ENCODE measurements at places on chromosomes 12 and 14. TPM values are rescaled to one million over a fixed set of nuclear protein-coding genes. Genes with fewer than 3 reads are reported as not detected.

GRCh38 chr12:76422543-76423438 lies 74.6 kb upstream of the BBS10 start:
- DNase-seq = no peak

DNA sequence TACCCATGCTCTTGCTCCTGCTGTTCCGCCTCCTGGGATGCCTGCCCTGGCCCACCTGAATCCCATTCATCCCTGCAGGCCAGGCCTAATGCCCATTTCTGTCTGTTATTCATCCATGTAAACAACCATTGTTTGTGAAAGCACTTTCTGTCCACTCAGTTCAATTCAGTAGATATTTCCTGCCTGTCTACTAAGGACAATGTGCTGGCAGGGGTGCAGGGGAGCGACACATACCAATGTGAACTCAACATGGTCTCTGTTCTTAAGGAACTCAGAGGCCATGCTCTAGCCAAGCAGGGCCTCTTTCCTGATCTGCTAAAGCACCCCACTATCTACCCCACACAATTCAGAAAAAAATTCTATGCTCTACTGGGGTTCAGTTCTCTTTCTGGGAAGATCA lies 88.5 kb upstream of the ZFP36L1 start:
- no peak for DNase-seq

DNA sequence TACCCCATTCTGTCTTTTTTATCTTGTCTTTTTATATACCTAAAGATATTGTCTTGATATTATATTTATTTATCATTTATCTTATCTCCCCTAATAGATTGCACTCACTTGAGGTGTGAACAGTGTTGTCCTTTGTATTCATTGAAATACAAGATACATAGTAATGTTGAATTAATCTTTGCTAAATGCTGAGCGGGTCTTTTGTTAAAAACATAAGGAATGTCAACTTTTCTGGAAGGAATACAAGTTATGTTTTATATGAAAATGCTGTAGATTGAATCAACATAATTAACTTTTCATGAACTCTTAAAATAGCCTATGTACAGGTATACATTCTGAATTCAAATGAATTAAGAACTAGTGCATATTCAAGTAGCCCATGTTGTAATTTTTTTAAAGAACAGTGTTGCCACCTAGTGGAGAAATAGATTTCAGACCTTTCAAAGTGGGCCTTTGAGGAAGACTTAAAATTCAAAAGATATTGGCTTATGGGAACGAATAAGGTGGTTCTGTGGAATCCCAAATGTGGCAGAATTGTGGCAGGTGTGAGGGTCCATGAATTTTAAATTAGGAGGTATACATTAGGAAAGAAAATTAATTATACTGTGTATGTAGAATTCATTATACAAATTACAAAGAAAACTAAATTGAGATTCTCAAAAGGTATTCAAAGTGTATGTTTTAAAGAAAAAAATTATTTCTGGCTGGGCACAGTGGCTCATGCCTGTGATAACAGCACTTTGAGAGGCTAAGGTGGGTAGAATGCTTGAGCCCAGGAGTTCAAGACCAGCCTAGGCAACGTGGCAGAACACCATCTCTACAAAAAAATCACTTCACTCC lies 19.1 kb downstream of the BBOF1 start:
- DNase-seq = peak; percentile 71

DNA sequence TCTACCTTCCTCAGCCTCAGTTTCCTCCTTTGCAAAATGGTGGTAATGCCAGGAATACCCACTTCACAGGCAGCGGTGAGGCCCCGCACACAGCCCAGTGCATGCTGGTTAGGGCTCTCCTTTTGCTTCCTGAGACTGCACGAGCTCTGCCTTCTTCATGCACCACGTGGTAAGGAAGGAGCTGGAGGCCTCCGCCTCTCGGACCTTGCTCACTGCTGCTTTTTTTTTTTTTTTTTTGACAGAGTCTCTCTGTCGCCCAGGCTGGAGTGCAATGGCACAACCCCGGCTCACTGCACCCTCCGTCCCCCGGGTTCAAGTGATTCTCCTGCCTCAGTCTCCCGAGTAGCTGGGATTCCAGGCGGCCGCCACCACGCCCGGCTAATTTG lies 18.1 kb downstream of the TAMALIN start:
- DNase-seq = no peak

- no peak for DNase-seq
Measured at GRCh38 chr14:47874350-47874749, 198.9 kb upstream of the MDGA2 start.

GRCh38 chr12:124130691-124131591 lies 157.9 kb downstream of the ZNF664 start:
- no peak for DNase-seq

DNA sequence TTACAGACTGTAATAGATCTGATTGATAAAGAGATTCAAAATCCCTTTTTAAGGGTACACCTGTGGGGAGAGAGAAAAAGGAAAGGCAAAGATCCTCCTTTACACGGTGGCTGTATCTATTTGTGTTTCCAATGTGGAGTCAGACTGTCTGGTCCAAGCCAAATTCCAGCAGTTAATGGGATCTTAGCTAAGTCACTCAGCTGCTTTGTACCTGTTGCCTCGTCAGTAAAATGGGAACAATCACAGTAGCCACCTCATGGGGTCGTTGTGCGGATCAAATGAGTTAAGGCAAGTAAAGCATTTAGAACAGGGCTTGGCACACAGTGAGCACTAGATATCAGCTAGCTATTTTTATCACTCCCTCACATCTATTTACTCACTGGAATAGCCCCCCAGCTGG lies 46.9 kb downstream of the EFCAB11 start:
- no peak for DNase-seq

DNA sequence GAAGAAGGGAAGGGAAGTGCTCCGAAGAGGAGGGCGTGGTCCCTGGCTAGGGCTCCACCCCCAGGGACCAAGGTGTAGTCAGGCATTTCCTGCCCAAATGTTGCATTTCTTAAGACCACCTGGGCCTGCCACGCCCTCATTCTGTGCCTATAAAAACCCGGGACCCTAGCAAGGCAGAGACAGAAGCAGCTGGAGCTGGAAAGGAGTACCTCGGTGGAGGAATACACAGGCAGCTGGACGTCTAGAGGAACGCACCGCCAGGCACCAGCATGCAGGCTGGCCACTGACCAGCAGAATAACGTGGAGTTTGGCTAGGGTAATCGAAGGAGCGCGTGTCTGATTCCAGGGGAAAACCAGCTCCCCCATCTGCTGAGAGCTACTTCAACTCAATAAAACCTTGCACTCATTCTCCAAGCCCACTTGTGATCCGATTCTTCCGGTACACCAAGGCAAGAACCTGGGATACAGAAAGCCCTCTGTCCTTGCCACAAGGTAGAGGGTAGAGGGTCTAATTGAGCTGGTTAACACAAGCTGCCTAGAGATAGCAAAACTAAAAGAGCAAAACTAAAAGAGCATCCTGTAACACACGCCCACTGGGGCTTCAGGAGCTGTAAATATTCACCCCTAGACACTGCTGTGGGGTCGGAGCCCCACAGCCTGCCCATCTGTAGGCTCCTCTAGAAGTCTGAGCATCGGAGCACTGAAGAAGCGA lies 21.0 kb downstream of the CFL2 start:
- DNase-seq = no peak

DNA sequence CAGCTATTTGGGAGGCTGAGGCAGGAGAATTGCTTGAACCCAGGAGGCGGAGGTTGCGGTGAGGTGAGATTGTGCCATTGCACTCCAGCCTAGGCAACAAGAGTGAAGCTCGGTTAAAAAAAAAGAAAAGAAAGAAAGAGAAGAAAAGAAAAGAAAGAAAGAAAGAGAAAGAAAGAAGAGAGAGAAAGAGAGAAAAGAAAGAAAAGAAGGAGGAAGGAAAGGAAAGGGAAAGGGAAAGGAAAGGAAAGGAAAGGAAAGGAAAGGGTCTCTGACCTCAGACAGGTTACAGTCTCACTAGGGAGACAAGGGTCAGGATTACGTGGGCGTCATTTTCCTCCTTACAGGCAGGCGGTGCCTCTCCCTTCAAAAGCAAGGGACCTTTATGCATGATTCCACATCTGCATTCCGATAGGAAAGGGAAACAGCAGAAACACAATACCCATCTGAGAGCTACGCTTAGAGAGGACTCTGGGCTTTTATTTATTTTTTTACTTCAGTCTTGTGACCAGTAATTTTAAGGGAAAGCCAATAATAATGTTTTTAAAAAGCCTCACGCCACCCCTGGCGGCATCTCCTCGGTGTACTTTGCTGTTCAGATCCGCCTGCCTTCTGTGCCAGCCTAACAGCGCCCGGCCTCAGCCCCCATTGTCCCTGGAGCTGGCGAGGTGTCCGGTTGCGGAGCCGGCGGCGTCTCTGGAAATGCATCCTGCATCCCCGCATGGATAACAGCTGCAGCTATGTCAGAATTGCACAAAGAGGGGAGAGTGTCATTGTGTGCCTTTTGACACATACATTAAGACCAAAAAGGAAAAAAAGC lies 945 bp upstream of the HIP1R start:
- DNase-seq = peak; percentile 70

DNA sequence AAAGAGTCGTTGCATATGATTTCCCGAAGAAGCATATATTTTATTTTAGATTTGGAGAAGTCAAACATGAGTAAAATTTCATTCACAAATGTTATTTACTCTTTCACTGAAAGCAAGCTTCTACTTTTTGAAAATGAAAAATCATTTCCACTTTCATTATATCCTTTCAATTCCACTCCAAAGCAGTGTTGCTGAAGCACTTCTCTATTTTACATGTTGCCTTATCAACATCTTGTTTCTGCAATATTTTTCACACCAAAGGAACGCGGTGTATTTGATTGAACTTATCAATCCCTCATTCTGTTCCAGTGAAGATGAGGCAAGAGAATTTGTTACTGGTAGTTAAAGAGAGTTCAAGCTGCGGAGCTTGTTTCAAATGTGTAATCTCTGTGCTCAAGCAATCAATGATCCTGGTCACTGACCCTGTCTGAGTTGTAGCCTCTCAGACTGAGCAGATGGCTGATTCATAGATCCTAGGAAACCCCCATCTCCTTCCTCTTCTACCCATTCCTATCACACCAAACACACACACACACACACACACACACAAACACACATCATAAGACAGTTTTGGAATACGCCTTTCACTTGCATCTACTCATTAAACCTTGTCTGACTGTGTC lies 236.2 kb upstream of the FLRT2 start:
- DNase-seq = no peak

DNA sequence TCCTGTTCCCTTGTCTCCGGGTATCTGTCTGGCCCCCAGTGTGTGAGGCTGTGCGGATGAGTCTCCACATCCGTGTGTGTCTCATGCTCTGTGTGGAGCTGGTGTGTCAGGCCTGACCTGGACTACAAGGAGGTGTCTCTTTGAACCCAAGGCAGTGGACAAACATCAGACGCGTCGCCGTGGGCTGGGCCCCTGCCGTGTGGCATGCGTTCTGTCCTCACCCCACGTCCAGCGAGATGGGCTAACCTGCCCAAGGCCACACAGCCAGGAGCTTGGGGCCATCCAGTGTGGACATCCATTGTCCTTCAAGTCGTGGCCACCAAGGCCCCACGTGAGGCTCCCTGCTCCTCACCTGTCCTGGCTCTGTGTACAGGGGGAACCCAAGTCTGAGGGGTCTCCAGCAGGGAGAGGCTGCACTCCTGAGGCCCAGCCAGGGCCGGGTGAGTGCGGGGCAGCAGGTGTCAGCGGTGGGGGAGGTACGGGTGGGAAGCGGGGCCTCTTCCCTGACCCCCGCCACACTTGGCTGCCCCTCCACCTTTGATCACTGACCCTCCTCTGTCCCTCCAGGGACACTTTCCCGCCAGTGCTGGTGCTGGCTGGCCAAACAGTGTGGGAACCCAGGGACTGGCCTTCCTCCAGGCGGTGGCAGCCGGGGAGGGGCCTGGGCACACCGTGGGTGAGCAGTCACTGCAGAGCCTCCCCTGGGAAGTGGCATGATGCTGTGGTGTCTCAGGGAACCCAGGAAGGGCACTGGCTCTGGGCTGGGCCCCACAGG lies 48.5 kb downstream of the CYP46A1 start:
- DNase-seq = no peak

GRCh38 chr12:111785651-111786050 lies 18.9 kb downstream of the ALDH2 start:
- DNase-seq = no peak

- peak; percentile 41 for DNase-seq
Measured at GRCh38 chr12:116955382-116956021, 44.8 kb downstream of the FBXW8 start.

The ASPG gene
- total RNA-seq = not detected

The ASCL1 gene
- total RNA-seq = not detected

The PAN2 gene
- 16.9 TPM for total RNA-seq

The COX14 gene
- 119 TPM for total RNA-seq

The NFATC4 gene
- total RNA-seq = not detected

The SALL2 gene
- 0.03 TPM for total RNA-seq

The MFAP5 gene
- not detected for total RNA-seq

The HRK gene
- total RNA-seq = 0.06 TPM

The TMEM229B gene
- 5.8 TPM for total RNA-seq
